ENCODE measurements at places on chromosomes 7 and 10.

GRCh38 chr10:48237259-48238250, 36.9 kb downstream of the FRMPD2 start:
- no peak for DNase-seq

DNA sequence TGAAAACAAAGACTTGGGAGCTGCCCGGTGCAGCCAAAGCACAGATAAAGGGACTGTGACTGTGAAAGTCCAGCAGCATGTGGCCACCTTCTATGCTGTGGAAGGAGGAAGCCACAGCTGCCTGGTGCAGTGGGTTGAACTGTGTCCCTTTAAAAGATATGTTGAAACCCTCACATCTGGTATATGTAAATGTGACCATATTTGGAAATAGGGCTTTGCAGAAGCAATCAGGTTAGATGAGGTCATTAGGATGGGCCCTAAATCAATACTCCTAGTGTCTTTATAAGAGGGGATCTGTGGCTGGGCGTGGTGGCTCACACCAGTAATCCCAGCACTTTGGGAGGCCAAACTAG, 136.9 kb downstream of the GLI3 start:
- DNase-seq = no peak

DNA sequence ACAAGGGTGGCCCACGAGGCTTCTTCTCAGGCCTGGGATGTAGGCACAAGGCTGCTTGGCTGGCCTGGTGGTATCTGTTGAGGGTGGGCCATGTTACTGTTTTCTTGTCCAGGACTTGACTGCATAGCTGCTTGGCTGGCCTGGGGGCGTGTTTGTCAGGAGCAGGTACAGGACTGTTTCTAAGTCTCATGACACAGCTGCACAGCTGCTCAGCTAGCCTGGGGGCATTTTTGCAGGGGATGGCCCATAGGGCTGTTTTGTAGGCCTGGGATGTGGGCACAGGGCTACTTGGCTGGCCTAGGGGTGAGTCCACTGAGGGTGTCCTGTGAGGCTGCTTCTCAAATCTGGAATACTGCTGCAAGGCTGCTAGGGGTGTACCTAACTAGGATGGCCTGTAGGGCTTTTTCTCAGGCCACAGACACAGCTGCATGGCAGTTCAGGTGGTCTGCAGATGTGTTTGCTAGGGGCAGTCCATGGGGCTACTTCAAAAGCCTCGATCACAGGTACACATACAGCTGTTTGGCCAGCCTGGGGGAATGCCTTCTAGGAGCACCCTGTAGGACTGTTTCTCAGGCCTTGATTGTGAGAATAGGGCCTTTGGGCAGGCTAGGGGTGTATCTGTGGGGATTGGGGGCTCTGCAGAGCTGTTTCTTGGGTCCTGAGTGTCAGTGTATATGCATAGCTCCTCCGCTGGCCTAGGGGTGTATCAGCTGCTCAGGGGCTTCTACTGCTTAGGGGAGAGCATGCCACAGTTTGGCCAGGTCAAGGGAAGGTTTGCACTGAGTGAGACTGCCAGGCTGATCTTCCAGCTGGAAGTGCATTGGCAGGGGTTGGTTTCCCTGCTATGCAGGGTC, 26.6 kb upstream of the PLA2G12B start:
- DNase-seq = no peak

- DNase-seq = peak; percentile 72
These were observed 2.8 kb downstream of the PKD1L1 start for GRCh38 chr7:47945261-47946015.

DNA sequence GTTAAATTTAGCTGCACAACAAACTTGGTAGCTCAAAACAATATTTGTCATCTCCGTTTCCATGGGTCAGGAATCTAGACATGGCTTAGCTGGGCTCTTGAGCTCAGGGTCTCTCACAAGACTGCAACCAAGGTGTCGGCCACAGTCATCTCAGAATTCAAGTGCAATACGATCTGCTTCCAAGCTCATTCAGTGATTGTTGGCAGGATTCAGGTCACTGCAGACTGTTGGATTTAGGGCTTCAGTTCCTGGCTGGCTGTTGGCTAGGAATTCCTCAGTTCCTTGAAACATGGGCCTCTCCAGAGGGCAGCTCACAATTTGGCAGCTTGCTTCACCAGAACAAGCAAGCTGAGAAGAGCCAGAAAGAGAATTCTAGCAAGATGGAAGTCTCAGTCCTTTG, 17.5 kb upstream of the CHST3 start:
- no peak for DNase-seq

- DNase-seq = no peak
These were observed 176.4 kb downstream of the ELFN1 start for GRCh38 chr7:1846331-1847065.

- peak; percentile 50 for DNase-seq
These were observed 1.2 kb downstream of the MAPK8 start for GRCh38 chr10:48307711-48308018.

DNA sequence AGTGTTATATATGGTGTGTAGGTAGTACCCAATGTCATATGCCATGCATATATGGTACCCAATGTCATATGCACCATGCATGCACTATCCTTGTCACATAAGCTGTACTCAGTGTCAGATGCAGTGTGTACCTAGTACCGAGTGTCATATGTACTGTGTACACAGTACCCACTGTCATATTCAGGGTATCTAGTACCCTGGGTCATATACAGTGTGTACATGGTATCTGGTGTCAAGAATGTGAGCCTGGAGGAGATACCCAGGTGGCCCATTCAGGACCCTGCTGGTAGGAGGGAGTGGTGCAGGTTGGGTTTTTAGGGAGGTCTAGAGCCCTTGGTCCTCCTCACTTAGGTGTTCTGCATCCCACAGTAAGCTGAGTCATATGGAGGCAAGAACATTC, 1.8 kb downstream of the ZMYND11 start:
- DNase-seq = peak; percentile 42

DNA sequence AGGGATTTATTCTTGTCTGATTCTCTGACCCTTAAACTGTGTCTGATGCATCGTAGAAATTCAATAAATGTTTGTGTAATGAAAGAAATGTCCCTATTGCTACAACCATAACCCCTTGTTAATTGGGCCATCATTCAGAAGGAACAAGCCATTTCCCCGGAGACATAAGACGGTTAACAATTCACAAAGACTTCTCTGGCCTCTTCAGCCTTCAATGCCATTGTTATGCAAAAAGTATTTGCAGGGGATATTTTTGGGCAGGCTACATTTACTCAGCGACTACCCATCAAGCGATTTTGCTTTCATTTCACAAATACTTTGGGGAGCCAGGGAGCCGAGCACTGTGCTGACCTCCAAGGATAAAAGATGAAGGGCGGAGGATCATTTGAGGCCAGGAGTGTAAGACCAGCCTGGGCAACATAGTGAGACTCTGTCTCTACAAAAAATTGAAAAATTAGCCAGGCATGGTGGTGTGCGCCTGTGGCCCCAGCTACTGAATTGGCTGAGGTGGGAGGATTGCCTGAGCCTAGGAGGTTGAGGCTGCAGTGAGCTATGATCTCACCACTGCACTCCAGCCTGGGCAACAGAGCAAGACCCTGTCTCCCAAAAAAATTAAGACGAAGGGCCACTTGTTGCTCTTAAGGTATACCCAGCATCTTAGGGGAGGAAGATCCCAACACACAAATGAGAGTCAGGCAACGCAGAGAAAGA, 20.0 kb upstream of the SDK1 start:
- DNase-seq = no peak

GRCh38 chr7:100779359-100779758, 46.0 kb downstream of the ZAN start:
- no peak for DNase-seq

DNA sequence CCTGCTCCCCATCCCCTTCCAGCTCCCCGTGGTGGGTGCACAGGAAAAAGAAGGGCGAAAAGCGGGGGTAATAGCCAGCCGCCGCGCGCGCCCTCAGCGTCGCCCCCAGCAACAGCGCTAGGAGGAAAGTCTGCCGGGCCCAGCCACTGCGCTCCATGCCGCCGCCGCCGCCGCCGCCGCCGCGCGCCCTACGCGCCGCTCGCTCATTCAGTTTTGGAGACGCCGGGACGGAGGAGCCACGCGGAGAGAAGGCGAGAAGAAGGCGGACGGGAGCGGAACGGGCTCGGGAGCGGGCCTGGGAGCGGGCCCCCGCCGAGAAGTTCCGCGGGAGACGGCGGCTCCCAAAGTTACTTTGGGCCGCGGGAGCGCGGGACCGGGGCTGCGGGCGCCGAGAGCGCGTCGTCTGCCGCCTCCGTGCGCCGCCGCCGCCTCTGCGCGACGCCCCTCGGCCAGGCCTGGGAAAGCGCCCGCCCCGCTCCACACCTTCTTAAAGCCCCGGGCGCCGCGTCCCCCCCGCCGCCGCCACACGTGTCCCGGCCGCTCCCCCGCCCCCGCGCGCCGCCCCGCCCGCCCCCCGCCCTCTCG, at the start of gene RELN:
RELN (minus strand) TSS at position 459 of the 585 bp plus-strand sequence; CDS start at position 157, 302 bp downstream.
- peak; percentile 39 for DNase-seq

GRCh38 chr10:75180592-75180991, 30.0 kb upstream of the VDAC2 start:
- no peak for DNase-seq

DNA sequence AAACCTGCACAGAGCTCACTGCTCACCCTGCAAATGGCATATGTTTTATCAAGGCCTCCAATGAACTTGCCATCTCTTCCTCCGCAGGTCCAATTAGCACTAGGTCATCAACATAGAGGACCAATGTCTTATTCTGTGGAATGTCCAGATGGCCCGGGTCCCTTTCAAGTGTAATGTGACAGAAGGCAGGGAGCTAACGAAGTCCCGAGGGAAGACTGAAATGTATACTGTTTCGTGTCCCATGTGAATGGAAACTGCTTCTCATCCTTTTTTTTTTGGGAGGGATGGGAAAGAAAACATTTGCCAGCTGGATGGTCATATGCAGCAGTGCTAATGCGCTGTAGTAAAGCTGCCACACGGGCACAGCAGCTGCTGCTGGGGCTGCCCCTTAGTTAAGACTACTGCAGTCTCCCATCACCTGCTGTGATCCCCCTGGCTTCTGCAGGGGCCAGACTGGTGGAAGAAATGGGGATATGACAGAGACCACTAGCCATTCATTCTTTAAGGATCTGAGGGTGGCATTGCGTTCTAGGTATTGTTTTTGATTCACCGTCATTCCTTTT, 61.7 kb upstream of the CCNY start:
- no peak for DNase-seq

- no peak for DNase-seq
These were observed 9.9 kb downstream of the ANTXRL start for GRCh38 chr10:46296641-46297141.

DNA sequence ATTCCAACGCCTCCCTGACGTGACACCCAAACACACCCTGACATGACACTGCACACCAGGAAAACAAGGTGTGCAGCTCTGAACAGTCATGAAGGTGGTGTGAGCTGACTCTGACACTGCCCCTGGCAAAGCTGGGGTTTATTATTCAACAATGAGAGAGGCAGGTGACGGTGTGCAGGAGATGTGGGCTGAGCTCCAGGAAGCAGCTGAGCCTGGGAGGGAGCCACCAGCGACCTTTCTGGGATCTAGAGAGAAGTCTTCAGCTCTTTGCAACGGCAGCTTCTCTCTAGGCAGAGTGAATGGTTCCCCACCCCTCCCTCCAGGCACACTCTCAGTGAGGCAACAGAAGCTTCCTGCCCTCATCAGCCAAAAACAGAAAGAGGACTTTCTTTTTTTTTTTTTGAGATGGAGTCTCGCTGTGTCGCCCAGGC, 65.6 kb downstream of the SH3PXD2A start:
- DNase-seq = no peak

DNA sequence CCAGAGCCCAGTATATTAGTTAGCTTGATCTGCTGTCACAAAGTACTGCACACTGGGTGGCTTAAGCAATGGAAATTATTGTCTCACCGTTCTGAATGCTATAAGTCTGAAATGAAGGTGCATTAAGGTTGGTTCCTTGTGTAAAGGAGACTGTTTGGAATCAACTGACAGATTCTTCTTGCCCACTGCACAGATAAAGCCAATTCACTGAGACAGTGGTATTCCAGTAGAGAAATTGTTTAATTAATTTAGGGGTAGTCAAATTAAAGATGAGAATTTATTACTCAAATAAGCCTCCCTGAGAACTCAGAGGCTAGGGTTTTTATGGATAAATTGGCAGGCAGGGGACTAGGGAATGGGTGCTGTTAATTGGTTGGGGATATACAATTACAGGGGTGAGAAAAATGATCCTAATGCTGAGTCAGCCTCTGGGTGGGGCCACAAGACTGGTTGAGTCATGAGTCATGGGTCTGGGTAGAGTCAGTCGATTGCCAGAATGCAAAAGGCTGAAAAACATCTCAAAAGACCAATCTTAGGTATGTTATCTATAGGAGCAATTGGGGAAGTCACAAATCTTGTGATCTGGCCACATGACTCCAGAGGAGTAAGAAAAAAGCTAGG, 23.5 kb upstream of the SAMD9L start:
- peak; percentile 74 for DNase-seq
